Substantia nigra (tissue), 51 donors: ENCODE measurements at places on chromosomes 3 and 15.

DNA sequence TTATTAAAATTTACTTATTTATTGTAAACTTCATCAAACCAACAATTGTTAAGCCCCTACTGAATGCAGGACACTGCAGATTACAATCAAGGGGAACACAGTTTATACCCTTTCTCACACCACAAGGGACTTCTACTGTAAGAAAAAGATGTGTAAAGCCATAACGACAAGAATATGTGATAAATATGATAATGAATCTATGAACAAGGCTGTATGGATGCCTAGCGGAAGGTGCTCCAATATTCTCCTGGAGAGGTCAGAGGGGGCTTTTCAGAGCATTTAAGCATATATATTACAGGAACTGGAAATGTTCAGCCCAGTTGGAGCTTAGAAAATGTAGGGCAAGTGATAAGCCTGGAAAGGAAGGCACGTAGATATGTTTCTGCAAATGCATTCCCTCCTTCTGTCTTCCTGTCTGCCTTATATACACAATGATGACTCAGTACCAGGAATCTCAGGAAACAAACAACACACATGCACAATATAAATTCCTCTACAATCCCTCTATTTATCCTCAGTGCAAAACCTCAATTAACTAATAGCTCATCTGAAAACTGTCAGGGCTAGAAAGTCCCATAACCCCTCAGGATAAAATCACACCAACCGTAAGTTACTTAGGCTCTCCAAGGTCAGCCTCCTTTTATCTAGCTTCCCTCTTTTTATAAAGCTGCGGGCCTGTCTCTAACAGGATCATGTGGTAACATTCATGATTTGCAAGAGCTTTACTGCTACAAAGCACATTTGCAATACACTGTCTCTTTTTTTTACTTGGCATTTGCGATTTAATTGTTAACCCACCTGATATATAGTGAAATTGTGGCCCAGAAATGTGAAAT lies 393.1 kb downstream of the LPP start:
- DNase-seq: no peak

DNA sequence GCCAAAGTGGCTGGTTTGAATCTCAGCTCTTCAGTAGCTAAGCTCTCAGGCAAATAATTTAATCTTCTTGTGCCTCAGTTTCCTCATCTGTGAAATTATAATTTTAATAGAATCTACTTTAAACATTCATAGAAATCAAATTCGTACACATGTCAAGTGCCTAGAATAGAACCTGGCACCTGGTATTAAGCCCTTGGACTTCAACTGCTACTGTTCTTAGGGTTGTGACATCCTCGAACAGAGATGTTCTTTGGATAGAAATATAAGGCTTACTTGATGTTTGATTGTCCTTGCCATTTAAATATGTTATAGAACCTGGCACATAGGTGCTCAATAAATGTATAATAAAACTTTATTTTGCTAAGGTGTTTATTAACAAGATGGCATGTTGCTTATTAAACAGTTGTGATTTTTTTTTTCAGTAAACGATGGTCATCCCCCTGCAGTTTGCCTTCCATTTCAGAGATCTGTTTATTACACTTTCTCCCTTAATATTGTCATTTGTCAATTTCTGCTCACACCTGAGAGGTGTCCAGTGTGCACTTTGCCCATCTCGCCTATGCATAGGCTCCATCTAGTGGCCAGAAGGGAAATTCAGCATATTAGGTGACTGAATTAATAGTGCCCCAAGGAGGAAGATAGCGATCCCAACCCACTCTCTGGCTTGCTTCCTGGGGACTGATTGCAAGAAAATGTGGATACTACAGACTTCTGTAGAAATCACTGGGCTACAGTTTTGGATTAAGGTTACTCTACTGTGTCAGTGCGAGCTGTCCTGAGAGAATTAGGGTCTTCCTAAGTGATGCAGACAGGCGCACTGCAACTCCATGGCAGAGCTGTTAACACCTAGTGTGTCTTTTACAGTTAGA lies 10.7 kb downstream of the IGF1R start:
- DNase-seq: no peak

- no peak for DNase-seq
Measured at GRCh38 chr3:129382366-129382765, 46.1 kb downstream of the EFCAB12 start.

DNA sequence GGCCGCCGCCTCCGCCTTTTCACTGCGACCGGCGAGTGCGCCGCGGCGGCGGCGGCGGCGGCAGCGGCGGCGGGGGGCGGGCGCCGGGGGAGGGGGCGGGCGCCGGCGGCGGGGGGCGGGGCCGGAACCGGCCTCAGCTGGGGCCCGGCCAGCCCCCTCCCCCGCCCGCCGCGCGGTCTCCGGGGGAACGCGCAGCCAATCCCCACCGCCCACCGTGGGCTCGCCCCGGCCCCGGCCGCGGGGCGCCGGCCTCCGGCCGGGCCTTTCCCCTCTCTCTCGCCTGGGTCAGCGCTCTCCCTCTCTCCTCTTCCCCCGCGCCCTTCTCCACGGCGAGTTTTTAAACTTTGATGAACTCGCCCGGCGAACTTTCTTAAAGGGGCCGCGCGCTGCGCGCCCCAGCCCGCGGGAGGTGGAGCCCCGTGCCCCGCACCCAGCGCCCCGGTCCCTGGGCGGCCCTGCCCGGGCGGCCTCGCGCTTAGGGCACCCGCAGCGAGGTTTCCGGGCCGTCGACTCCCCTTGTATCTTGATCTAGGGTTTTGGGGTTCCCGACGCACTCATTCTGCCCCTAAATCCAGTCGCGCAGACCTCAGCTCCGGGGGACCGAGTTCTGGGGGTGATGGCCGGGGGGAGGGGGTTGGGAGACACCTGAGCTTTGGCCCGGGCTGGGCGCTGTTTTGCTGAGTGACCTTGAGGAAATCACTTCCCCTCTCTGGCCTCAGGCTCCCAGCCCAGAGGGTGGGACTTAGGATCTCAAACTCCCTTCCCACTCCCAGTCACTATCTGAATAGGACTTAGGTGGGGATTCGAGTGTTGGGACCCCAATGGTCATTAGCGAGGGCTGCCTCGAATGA lies at the start of gene RBPMS2:
Gene RBPMS2, minus strand, starts transcription at position 39 of the 851 bp plus-strand sequence. CDS start 270 bp downstream, outside the sequence.
- DNase-seq: no peak

GRCh38 chr3:49662720-49663413 lies 11.3 kb upstream of the APEH start:
- no peak for DNase-seq

GRCh38 chr3:195401943-195402342 lies 40.9 kb downstream of the ACAP2 start:
- no peak for DNase-seq

DNA sequence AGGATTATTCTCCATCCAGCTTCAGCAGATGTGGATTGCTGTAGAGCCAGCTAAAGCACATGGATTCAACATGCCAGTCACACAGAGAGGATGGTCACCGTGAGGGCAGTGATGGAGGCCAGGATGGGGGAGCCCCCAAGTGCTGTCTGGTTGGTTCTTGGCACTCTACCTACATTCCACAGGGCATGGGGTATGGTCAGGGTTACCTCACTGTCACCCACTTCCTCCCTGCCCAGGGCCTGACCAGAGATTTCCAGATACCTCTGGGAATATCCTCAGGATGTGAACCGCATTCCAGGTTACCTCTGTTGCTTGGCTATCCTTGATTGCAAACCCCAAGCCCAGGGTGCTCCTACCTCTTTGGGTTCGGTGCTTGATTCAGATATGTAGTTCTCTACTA lies 147.3 kb upstream of the TRIM42 start:
- no peak for DNase-seq

DNA sequence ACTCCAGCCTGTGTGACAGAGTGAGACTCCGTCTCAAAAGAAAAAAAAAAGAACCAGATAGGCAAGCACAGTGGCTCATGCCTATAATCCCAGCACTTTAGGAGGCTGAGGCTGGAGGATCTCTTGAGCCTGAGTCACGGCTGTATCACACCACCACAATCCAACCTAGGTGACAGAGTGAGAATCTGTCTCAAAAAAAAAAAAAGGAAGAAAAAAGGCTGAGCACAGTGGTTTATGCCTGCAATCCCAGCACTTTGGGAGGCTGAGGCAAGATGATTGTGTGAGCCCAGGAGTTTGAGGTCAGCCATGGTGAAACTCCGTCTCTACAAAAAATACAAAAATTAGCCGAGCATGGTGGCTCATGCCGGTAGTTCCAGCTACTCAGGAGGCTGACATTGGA lies 5.6 kb upstream of the NICN1 start:
- no peak for DNase-seq

DNA sequence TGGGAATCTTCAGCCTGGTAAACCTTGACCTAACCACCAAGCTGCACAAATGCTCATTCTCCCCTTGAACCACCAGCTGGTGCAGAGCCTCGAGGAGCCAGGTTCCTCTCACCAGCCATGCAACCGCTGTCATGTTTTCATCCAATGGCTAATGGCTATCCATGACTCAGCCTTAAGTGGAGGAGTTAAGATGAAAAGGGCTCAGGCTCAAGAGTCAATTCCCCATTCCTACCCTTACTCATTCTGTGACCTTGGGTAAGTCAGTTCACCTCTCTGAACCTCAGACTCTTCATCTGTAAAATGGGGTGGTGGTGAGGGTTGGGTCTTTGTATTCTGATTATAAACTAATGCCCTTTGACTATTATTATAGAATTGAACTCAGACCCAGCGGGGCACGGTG lies 515.6 kb downstream of the SHQ1 start:
- DNase-seq: no peak

- DNase-seq: no peak
Measured at GRCh38 chr3:191382661-191383060, 52.3 kb upstream of the UTS2B start.

- DNase-seq: no peak
Measured at GRCh38 chr3:2041931-2042330, 56.7 kb upstream of the CNTN4 start.

GRCh38 chr15:39058351-39059131 lies 493.9 kb upstream of the RASGRP1 start:
- DNase-seq: no peak

- DNase-seq: no peak
Measured at GRCh38 chr3:193190146-193190786, 50.8 kb upstream of the PLAAT1 start.

- DNase-seq: no peak
Measured at GRCh38 chr3:168884353-168884903, 779.1 kb downstream of the MECOM start.

DNA sequence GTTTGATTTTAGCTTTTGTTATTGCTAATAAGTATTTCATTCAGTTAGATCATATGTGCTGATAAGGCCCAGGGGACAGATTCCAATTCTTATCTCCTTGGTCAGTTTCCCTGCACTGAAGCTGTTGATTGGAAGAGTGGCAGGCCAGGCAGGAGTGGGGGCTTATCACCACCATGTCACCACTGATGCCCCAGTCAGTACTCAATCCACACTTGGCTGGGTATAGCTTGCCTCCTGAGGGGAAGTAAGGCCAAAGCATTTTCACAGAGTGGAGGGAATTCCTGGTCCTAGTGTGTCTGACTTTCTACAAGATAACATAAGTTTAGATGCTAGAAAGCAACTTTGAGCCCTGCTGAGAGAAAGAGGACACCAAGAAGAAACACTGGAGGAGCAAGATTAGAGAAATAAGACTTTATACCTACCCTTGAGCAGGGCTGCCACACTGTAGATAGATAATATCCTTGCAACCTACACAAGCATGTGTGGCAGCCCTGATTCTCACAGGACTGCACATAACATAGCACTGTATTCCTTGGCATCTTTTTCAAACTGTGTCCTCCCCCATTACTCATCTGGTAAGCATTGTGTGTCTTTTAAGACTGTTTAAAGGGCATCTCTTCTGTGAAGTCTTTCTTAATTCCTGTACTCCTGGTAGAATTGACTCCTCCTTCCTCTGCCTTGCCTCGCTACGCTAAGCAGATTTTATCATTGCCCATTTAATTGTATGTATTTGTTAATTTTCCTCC lies 24.3 kb downstream of the OXNAD1 start:
- no peak for DNase-seq

GRCh38 chr3:49415931-49416601 lies 3.8 kb downstream of the TCTA start:
- DNase-seq: no peak

- DNase-seq: no peak
Measured at GRCh38 chr3:148175214-148175613, 522.5 kb upstream of the AGTR1 start.

GRCh38 chr15:70588613-70589012 lies 174.7 kb downstream of the UACA start:
- DNase-seq: no peak

GRCh38 chr15:48086133-48086532 lies 34.7 kb upstream of the SLC24A5 start:
- DNase-seq: no peak

- DNase-seq: no peak
Measured at GRCh38 chr15:35874260-35874905, 328.4 kb upstream of the DPH6 start.

DNA sequence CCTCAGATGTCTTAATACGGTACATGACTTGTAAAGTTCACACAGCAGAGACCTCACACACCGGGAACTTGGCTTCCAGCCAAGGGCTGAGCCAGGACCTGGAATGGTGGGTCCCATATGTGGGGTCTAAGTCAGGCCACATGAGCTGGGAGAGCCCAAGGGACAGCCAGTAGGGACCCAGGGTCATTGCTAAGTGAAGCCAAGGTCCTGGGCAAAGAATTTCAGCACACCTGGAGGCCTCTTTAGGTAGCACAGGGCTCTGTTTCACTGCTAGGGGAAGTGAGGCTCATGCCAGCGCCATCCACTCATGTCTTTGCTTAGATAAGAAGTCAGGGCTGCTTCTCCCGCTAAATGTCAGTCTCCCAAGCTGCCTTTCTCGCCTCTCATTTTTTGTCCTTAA lies 116.6 kb upstream of the TLE3 start:
- no peak for DNase-seq

GRCh38 chr3:177906126-177906511 lies 630.1 kb upstream of the KCNMB2 start:
- peak; percentile 14 for DNase-seq

DNA sequence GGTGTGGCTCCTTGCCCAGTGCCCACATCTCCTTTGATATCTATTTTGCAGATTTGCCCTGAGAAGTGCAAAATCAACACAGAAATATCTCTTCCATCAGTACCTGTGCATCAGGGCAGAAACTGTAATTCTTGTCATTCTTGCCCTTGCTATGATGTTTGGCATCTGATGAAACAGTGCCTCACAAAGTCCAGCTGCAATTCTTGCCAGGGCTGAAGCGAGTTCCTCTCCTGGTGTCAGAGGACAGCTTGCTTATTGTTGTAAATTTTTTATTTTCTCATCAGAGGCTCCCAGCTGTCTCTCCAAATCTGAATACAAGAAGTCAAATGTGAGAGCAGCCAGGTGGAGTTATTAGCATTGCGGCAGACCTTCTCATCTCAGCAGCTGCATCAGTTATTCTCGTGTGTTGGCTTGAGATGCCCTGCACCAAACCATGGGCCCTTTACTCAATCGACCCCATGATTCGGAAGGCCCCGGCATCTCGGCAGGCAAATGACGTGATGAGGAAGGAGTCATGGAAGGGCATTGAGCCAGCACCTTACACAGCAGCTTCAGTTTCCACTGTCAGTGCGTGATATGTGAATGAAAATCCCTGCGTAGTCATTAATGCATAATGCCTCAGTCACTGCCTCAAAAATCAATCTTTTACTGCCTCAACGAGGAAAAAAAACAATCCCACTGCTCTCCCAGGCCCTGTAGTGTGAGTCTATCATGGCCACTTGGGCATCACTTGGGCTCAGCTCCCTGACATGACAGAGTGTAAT lies 93.4 kb downstream of the CCNL1 start:
- DNase-seq: peak; percentile 50
